ENCODE measurements at places on chromosomes 1 and 21.
A peak's percentile ranks its signal among the peaks of the same experiment; 100 is the strongest.

GRCh38 chr1:12163210-12163609, 3.6 kb upstream of the TNFRSF1B start:
- no peak for DNase-seq

DNA sequence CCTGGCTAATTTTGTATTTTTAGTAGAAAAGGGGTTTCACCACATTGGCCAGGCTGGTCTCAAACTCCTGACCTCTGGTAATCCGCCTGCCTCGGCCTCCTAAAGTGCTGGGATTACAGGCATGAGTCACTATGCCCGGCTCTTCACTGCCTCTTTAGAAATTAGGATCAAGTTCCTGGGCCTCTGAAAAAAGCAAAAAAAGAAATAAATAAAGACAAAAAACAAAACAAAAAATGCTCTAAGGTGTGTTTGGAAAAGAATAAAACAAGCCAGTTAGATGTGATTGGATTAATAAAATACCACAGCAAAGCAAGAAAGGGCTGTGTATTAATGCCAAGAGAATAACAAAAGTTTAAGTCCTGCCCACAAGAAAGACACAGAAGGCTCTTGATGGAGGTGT, 4.2 kb upstream of the ABCB10 start:
- no peak for DNase-seq

DNA sequence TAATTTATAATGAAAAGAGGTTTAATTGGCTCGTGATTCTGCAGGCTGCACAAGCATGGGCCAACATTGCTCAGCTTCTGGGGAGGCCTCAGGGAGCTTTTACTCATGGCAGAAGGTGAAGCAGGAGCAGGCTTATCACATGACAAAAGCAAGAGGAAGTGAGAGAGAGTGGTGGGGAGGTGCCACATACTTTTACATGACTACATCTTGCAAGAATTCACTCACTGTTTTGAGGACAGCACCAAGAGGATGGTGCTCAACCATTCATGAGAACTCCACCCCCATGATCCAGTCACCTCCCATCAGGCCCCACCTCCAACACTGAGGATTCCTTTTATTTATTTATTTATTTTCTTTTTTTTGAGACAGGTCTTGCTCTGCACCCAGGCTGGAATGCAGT, 5.5 kb upstream of the PLEKHM2 start:
- DNase-seq: no peak

GRCh38 chr1:197715806-197716205, 59.5 kb downstream of the DENND1B start:
- no peak for DNase-seq

- DNase-seq: no peak
Observed at GRCh38 chr1:3265835-3266805, 188.3 kb upstream of the ARHGEF16 start.

GRCh38 chr1:237012788-237013383, 8.6 kb upstream of the MT1HL1 start:
- no peak for DNase-seq

DNA sequence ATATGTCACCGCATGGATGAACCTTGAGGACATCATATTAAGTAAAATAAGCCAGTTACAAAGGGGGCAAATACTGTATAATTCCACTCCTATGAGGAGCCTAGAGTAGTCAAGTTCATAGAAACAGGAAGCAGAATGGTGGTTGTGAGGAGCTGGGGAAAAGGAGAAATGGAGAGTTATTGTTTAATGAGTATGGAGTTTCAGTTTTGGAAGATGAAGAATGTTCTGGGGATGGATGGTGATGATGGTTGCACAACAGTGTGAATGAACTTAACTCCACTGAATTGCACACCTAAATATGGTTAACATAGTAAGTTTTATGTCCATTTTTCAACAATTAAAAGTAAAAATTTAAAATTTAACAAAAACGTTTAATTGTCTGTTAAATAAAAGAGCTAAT, 220.9 kb upstream of the JUN start:
- DNase-seq: no peak

- DNase-seq: peak; percentile 75
Observed at GRCh38 chr1:2414297-2414958, 2.1 kb upstream of the PEX10 start.

GRCh38 chr1:24126672-24127023, 14.7 kb upstream of the MYOM3 start:
- no peak for DNase-seq

- no peak for DNase-seq
Observed at GRCh38 chr1:53902235-53903138, 8.5 kb downstream of the DIO1 start.

DNA sequence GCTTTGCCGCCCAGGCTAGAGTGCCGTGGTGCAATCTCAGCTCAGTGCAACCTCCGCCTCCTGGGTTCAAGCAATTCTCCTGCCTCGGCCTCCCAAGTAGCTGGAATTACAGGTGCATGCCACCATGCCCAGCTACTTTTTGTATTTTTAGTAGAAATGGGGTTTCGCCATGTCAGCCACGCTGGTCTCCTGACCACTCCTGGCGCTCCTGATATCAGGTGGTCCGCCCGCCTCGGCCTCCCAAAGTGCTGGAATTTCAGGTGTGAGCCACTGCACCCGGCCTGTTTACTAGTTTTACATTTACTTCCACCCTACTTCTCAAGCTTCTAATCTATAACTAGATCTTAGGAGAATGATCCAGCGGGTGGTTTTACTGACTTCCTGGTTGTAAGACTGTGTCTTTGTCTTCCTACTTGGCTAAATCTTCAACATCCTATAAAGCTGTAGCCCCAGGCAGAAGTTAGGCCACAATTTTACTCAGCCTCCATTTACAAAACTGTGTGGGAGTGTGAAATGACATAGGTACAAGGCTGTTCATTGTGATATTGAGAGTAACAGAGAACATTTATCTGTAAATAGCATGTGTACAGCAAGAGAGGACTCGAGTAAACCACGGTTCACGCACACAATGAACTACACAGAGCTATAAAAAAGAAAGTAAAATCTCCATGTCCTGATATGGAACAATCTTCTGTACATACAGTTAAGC, 9.6 kb upstream of the POU2F1 start:
- no peak for DNase-seq

GRCh38 chr1:22208268-22208972, 65.5 kb upstream of the WNT4 start:
- no peak for DNase-seq

DNA sequence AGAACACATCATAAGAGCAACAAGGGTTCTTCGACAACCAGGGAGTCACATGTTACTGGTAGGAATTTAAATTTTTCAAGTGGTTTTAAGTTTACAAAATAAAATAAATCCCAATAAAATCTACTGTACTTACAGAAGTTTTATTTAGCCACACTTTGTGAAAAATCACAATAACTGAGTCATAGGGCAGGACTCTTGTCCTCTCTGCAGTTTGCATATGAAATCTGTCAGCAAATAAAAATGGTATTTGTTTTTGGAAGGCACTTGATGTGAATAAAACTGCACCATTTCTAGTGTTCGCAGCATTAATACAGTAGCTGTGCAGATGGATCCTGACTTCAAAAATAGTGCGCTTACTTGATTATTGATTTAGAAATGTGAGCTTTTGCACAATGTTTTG, 150.4 kb downstream of the LBR start:
- no peak for DNase-seq

DNA sequence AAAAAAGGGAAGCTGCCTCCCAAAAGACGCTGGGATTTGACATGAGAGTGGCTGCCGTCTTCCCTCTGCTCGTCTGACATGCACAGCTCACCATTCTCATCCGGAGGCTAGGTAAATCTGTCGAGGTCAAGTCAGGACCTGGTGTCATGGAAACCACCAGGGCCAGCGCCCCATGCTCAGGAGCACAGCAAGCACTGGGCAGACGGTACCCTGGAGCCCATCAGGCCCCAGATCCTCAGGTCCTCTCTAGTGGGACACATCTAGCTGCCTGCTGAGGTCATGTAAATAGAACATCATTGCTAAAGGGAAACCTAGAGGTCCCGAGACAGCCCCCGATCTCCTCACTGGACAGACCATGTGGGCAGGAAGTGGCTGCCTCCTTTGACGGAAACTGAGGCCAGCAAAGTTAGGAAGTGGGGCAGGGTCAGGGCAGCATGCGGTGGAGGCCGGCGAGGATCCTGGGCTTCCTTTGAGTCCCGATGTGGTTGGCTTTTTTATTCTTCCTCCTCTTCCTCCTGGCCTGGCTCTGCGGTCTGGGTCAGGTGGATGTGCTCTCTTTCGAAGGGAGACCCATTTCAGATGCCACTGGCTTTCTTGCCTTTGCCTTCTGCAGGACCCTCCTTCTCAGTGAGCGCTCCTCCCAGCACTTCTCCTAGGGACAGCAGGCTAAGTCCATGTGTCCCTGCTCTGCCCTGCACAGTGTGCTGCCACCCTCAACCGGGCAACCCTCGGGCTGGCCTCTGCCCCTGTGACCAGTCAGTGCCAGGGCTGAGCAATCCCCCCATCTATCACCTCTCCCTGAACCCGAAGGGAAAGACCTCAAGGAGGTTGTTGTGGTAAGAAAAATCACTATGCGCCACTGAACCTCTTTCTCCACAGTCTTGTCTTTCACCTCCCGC, 5.9 kb downstream of the AGT start:
- DNase-seq: no peak

DNA sequence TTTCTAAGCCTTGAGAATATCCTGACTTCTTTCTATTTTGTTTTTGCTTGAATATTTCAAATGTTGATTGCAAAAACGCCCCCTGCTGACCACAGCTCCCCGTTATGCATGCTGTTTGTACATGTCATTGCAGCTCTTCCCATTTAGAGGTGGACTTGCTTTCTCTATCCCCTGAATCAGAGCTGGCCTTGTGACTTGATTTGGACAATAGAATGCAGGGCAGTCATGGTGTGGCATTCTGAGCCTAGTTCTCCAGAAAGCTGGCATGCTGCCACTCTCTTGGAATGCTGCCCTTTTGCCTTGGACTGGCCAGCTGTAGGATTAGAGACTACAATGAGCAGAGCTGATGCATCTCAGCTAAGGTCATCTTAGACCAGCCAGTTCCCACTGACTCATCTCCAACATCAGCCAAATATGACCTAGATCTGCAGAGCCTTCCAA, 1561.5 kb downstream of the MRPL39 start:
- no peak for DNase-seq

GRCh38 chr1:212489284-212489859, 56.7 kb downstream of the NENF start:
- no peak for DNase-seq

DNA sequence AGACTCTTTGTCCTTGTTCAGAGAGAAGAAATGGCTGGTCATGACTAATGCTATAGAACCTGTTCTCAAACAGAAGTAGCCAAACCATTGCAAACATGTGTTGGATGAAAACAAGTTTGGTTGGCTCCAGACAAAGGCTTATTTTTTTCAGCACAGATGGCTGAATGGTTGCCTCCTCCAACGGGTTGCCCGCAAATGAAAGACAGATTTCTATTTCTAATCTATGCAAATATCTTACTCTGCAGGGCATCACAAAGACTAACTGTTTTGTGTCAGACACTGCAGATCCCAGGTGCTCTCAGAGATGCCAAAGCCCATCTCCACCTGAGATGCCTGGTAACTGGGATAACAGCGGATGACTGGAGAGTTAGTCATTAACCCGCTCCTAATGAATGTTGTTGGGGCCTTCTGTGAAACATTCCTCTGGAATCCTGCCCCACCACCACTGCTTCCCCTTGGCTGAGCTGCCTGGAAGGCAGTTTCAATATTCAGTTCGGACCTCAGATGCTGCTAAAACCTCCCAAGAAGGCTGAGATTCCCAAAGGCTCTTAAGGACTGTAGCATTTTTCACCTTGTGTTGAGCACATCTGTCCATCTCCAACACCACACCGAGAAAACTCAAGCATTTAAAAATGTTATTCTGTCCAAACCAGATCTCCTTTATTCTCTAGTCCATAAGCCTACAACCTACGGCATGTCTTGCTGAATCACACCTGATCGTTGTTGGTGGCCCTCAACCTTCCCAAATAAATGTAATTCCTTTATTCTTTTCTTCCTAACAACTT, 104.4 kb downstream of the PTPN14 start:
- DNase-seq: no peak

- no peak for DNase-seq
Observed at GRCh38 chr21:44273046-44273445, 11.3 kb upstream of the DNMT3L start.

DNA sequence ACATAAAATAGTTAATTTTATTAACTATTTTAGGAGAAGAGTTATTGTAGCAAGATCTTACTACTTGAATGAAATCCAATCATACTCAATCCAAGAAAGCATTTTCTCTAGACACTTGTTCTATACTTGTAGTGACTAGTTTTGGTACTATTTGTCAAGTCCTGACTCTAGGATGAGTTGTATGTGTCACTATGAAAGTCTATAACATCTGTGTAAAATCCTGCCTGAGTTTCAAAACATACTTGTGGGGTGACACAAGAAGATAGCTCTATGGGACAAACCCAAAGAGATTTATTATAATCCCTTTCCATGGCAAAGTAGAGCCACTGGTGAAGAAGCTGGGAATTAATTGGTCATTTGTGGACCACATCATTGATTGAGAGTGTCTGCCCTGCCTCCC, 1042.2 kb upstream of the ADGRL4 start:
- DNase-seq: no peak

DNA sequence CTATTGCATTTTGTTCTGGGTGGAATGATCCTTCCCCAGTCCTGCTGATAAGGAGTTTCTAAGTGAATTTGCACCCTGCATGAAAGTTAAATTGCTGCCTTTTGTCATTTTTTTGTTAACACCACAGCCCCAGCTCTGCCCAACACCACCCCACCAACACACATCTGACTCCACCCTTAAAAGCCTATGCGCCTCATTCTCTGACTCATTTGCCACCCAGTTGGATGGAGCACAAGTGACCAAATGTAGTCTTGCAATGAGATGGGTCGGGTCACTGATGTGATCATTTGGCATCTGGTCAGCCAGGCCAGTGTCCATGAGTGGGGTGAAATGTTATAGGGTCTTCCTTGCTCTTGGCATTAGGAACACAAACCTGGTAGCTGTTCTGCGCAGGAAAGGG, 256.8 kb downstream of the KAZN start:
- DNase-seq: no peak

DNA sequence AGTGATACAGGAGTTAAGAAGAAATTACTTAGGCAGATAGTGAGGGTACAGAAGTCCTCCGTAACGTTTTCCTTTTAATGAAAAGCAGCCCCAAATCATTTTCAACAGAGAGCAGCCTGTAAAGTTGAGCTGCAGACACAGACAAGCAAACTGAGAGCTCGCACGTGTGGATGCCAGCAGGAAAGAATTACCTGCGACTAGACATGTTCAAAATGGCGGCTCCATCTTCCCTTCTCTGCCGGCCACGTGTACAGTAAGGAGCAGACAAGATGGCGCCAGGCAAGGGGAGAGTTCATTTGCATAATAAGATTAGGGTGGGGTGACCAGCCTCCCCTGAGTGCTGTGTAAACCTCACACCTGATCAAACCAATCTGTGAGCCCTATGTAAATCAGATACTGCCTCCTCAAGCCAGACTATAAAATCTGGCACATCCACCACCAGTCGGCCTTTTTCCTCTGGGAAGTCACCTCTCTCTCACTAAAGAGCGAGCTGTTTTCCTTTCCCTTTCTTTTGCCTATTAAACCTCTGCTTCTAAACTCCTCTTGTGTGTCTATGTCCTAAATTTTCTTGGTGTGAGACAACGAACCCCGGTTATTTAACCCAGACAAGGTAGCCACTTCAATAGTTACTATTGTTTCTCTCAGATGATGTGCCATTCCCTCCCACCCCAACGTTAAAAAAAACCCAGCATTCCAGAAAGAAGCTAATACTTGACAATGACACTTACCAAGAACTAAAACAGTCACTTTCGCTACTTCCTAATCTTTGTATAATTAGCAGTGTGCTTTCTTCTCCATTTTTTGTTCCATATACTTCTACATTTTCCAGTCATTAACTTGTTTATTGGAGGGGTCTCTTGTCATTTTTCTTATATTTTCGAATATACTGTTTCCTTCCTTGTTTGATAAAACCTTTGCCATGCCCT, 27.4 kb downstream of the DUSP10 start:
- DNase-seq: no peak
